CD4-positive, alpha-beta T cell (primary cell): ENCODE measurements at places on chromosomes 12 and 14.

GRCh38 chr12:131370321-131370720 is 340.6 kb upstream of the SFSWAP start:
- DNase-seq = no peak

DNA sequence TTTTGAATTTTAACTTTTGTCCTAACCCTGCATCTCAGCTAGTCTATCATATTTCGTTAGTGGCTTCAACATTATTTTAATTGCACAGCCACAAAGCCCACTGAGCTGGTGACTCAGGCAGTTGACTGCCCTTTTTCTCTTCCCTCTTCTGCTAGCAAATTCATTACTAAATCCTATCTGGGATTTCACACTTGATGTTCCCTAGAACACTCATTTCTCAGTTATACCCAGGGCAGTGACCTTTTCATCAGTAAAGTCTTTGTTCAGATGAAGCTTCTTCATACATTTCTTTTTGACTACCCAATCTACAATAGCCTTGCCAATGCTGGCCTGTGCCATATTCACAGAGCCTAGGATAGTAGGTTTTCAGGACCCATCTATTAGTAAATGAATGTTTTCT is 107.0 kb downstream of the ATXN7L3B start:
- no peak for DNase-seq

DNA sequence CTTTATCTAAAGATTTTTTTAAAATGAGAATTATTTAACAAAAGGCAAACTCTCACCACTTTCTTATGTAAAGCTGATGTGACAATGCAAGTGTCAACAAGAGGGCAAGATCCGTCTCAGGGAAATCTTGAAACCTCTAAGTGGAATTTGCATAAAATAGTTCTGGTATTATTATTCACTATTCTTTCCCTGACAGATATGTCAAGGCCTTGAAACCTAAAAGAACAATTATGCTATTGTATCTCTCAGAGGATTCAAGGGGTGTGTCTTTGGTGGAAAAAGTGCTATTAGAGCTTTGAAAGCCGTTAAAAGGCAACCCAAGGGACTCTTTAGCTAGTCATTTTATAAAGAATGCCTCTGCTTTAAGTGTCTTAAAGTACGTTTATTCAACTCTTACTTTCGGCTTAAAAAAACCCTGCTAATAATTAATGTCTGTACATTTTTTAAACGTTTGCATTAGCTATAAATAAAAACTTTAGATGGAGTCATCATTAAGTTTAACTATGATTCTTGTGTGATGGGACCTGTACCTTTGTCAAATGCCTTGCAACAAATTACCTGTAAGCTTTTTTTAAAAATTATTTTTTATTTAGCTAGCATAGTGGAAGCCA is 585.5 kb downstream of the VRK1 start:
- no peak for DNase-seq

GRCh38 chr12:101594700-101595099 is at the start of gene MYBPC1:
Gene MYBPC1 (plus strand): TSS chr12:101594971. CDS start chr12:101595071, 100 bp downstream.
- DNase-seq = no peak

DNA sequence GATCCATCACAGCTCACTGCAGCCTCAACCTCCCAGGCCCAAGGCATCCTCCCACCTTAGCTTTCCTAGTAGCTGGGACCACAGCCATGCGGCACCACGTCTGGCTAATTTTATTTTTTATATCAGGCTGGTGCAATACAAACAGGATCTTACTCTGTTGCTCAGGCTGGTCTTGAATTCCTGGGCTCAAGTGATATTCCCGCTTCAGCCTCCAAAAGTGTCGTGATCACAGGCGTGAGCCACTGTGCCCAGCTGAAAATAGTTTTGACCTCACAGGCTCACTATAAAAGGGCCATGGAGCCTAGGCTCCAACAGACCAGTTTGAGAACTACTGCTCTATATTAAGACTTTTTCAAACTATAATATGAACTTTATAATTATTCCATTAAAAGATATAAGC is 37.3 kb downstream of the SNX6 start:
- DNase-seq = no peak

DNA sequence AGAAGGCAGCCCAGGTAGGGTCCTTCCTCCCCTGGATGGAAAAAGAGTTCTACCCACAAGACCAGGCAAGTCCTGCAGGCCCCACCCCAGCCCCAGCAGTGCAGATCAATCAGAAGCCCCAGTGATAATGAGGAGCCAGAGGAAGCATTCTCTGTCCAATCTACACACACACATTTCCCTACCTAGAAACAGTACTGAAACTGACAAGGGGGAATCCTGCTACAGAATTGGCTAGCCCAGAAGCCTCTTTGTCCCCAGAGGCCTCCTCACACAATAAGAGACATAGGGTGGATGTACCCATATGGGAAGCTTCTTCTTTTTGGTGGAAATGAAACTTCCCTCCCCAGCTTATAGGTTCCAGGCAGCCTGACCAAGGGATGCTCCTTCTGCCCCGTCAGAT is 9.9 kb downstream of the FSCB start:
- DNase-seq = no peak

GRCh38 chr14:32366986-32367385 is 37.9 kb downstream of the AKAP6 start:
- no peak for DNase-seq

GRCh38 chr14:52802597-52802996 is 11.2 kb upstream of the GNPNAT1 start:
- DNase-seq = no peak

DNA sequence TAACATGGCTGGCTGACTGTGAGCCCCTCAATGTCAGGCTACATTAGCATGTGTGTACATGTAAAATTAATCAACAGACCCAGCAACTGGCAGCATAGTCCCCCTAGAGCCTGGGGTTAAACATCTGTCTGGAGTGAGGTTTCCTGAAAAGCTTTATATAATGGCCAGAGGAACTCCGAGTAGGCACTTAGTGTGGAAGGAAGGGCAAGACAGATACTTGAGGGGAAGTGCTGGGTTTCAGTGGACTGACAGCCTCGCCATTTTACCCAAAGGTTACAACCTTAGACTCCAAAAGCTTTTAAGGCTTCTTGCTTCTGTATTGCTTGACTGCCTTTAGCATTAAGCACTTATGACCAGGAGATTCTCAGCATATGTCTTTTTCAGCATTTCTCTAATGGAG is 430.8 kb downstream of the FLRT2 start:
- no peak for DNase-seq

- DNase-seq = no peak
Observed at GRCh38 chr14:33992274-33993007, 41.6 kb upstream of the EGLN3 start.

GRCh38 chr14:102525219-102525928 is 15.8 kb upstream of the ANKRD9 start:
- no peak for DNase-seq

GRCh38 chr14:65211341-65211987 is 109.1 kb upstream of the MAX start:
- DNase-seq = no peak

DNA sequence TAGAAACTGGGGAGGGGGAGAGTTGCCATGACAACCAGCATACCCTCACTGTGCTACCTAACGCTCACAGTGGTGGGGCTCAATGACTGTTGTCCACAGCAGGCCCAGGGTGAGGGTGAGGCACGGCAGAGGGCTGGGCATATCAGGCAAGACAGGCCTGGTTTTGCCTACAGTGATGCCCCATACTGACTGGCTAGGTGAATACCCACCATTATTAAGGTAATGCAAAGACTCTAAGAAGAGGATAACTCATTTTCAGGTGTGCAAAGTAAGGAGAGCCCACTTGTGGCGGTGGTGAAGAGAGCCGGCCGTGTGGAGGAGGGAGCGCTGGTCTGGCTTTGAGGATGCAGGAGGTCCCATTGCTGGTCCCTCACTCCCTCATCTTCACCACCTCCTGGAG is 422.3 kb downstream of the FUT8 start:
- DNase-seq = no peak

DNA sequence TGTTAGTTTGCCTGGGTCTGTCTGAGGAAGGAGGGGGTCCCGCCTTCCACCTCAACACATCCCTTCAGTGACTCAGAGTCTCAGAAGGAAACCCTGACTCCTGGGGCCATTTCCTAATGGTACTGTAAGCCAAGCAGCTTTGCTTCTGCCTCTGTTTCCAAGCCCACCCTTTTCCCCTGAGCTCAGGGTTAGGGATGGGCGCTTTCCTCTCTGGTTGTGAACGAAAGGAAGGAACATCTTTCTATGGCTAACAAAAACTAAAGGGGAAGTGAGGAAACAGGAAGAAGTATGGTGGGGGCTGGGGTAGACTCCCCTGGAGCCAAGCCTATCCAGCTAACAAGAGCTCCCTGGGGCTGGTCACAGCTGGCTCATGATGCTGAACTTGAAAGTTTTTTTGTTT is 11.6 kb upstream of the UNC119B start:
- no peak for DNase-seq
